T-helper 17 cell (primary cell): ENCODE measurements at places on chromosomes 16 and 17.

DNA sequence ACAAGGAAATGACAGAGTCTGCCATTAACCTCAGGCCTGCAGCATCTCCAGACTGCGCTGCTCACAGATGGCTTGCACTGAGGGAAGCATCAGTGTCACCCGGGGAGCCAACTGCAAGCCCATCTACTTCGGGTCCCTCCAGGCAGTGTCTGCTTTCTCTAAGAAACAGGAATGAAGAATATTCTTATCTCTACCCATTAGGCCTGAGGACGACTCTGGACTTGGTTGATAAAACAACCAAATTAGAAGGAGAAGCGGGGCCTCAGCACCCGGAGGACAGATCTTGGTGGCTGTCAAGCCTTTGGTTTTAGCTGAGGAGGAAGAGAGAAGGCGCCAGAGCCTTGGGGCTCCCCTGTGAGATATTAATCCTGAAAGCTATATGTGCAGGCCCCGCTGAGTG lies 19.5 kb upstream of the MGAT5B start:
- no peak for DNase-seq

- no peak for DNase-seq
These were observed 13.7 kb downstream of the METTL22 start for GRCh38 chr16:8634991-8635736.

DNA sequence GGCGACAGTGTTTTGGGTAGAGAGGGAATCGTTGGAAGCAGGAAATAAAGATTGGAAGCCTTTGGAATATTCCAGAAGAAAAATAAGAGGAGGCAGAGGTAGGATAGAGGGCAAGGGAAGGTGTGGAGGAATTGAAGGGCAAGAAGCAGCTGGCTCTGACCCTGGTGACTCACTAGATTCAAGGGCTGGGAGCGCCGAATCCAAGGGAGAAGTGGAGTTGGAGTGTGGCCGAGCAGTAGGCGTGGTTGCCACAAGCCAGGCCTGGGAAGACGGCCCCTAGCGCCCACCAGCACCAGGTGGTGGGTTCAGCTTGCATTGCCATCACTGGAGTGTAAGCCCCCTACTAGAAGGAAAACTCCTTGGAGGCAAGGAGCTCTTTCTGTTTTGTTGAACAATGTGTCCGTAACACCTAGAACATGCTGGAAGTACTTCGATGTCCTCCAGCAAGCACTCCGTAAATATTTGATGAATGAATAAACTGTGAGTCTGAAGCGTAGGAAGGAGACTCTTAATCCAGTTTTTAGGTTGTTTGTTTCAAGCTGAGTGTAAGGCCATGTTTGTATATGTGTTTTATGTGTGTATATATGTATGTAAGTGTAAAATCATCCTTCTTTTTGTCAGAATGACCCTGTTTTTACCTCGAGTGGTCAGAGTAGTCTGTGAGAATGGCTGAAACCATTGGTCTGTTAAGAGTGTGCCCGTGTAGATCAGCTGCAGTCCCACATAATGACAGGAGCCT lies 139.5 kb downstream of the CMIP start:
- no peak for DNase-seq

DNA sequence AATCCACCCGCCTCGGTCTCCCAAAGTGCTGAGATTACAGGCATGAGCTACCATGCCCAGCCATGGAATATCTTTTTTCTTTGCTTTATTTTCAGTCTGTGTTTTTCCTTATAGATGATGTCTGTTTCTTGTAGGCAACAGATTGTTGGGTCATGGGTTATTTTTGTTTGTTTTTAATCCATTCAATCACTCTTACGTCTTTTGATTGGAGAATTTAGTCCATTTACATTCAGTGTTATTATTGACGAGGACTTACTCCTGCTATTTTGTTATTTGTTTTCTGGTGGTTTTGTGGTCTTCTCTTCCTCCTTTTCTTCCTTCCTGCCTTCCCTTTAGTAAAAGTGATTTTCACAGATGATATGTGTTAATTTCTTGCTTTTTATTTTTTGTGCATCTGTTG lies 55.9 kb downstream of the OMG start:
- no peak for DNase-seq

- no peak for DNase-seq
These were observed 24.5 kb upstream of the HS3ST2 start for GRCh38 chr16:22789281-22789945.
